ENCODE measurements at places on chromosomes 16 and 17.

DNA sequence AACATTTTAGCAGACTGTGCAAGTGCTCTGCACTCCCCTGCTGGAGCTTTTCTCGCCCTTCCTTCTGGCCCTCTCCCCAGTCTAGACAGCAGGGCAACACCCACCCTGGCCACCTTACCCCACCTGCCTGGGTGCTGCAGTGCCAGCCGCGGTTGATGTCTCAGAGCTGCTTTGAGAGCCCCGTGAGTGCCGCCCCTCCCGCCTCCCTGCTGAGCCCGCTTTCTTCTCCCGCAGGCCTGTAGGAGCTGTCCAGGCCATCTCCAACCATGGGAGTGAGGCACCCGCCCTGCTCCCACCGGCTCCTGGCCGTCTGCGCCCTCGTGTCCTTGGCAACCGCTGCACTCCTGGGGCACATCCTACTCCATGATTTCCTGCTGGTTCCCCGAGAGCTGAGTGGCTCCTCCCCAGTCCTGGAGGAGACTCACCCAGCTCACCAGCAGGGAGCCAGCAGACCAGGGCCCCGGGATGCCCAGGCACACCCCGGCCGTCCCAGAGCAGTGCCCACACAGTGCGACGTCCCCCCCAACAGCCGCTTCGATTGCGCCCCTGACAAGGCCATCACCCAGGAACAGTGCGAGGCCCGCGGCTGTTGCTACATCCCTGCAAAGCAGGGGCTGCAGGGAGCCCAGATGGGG, 3.1 kb downstream of the GAA start:
- no peak for DNase-seq

DNA sequence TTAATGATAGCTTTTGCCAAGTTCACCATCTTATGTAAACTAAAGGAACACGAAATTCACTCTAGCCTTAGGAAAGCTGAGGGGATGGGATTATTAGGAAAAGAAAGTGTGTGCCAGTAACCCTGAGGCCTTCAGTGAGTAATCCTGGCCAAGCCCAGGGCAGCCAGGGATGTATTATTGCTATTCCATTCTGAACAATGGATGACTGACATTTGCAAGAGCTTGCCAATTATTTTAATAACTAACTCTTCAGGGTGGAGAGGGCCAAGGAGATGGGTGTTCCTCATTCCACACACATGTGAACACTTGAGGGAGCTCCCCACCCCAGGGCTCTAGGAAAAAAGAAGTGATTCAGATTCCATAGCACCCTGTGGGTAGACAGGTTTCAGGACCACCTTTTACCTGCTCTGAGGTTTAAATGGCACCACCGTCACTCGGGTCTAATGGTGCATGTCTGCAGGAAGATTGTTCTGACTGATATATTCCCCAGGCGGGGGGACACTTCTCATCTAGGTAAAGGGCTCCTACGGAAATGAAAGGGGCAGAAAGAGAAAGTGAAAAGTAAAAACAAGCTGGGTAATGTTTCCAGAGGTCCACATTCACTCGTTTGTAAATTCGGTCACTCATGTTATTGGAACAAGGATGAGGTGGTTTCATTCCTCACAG, 41.5 kb downstream of the TK2 start:
- no peak for DNase-seq

GRCh38 chr17:68011199-68011665, 15.0 kb upstream of the C17orf58 start:
- DNase-seq, result peak; percentile 49

GRCh38 chr17:59503500-59503899, 61.9 kb upstream of the DHX40 start:
- no peak for DNase-seq

DNA sequence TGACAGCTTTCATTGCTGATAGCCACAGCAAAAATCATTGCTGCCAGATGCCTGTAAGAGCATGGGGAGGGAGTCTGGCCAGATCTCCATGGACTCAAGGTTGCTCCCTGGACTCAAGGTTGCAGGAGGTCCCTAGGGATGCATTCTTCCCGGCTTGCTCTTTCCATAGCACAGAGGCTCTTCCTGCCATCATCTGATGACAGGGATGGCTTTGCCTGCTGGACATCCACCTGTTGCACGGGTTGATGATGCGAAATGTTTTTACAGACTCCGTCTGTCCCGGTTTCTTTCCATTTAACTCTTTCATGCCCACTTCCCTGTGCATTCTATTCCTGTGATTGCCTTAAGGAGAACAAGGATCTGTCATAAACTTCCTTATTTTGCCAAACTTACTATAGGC, 115.6 kb upstream of the HSBP1 start:
- DNase-seq, result no peak
